ENCODE measurements at places on chromosomes 4 and X.

GRCh38 chr4:153113061-153113837 is 91.0 kb upstream of the TRIM2 start:
- no peaks in the 10 kb centered on the region for H3K27me3 ChIP-seq
- H3K4me3 ChIP-seq: no peak overlapping the region
- no peaks in the 10 kb centered on the region for H3K36me3 ChIP-seq
- H3K4me1 ChIP-seq: no peaks in the 10 kb centered on the region
- no peak for DNase-seq

DNA sequence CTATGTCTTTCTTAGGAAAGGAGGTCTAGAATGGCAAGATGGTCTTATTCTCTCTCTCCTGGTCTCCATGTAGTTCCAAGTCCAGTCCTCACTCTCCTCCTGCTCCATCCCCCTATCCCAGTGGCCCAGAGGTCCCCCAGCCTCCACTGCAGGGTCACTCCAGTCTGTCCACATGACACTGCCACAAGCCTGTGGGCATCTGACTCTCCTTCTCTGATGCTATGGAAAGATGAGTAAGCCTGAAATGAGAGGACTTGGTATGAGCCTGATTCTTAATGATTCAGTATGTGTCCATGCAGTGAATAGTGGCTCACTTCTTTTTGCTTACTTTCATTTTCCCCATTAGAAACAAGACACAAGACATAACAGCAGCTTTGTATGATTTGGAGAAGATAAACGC is 516.8 kb upstream of the ADGRL3 start:
- DNase-seq: no peak
- no peak overlapping the region for H3K27ac ChIP-seq
- H3K4me3 ChIP-seq: no peak overlapping the region
- no peaks in the 10 kb centered on the region for H3K27me3 ChIP-seq
- H3K36me3 ChIP-seq: no peaks in the 10 kb centered on the region
- H3K4me1 ChIP-seq: no peaks in the 10 kb centered on the region

- H3K4me1 ChIP-seq: no peaks in the 10 kb centered on the region
- H3K27ac ChIP-seq: no peak overlapping the region
- H3K36me3 ChIP-seq: no peaks in the 10 kb centered on the region
- DNase-seq: no peak
- H3K27me3 ChIP-seq: no peaks in the 10 kb centered on the region
These were observed 52.1 kb downstream of the CFAP299 start for GRCh38 chr4:80387390-80388283.

DNA sequence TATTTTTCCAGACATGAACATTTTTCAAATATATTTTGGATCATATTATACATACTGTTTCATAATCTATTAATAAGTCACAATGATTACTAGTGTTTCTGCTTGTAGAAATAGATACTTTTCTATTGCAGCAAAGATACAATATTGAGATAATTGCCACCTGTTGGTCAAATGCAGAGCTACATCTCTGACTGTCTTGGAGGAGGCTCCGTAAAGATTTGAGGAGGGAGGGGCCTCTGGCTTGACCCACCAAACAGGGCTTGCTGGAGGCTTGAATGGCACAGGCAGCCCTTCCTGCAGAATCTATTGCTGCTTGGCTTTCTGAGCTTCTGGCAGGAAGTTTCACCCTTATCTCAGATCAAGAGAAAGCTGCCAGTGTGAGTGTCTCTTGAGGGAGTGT is 99.3 kb upstream of the ARMCX2 start:
- DNase-seq: peak; percentile 33
- H3K4me3 ChIP-seq: no peak overlapping the region
- H3K27ac ChIP-seq: no peak overlapping the region
- no peaks in the 10 kb centered on the region for H3K27me3 ChIP-seq
- no peaks in the 10 kb centered on the region for H3K4me1 ChIP-seq

GRCh38 chr4:111546881-111547280 is 598.4 kb upstream of the FAM241A start:
- no peaks in the 10 kb centered on the region for H3K36me3 ChIP-seq
- no peak overlapping the region for H3K4me3 ChIP-seq
- DNase-seq: no peak
- no peak overlapping the region for H3K27ac ChIP-seq
- no peaks in the 10 kb centered on the region for H3K4me1 ChIP-seq

DNA sequence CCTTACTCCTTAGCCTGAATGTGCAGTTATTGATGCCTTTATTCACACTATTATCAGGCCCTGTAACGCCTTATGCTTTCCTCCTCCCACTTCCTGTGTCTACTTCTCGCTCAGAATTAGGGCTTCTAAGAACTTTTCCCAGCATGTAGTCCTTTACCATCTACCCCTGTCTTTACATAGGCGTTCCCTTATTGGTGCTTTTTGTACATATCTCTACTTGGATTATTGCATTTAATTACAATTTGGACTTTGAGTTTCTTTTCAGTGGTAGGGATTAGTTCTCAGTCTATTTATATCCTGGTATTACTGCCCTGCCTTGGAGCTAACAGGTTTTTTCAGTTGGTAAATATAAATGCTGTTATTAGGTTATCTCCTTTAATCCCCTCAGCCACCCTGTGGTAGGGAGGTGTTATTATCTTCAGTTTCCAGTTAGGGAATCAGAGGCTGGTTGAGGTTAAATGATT is 84.0 kb downstream of the RBPJ start:
- DNase-seq: no peak
- peaks cover 1% of the 10 kb centered on the region for H3K4me1 ChIP-seq
- no peaks in the 10 kb centered on the region for H3K27me3 ChIP-seq
- no peak overlapping the region for H3K4me3 ChIP-seq
- H3K27ac ChIP-seq: no peak overlapping the region

DNA sequence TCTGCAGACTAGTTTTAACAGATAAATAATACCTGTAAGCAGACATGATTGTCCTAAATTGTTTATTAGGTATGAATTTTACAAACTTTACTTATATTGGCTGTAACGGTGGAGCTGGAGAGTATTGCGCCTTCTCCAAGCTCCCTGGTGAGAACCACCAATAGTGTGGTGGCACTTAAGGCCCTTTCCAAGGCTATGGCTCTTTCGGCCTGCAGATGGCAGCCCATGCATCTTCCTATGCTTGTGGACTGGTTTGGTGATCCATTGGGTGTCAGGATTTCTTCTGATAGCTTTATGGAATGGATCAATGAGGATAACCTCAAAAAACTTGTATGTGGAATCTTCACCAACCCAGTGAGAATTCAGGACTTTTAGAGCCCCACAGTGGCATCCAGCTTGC is 7.8 kb downstream of the LARP1B start:
- no peaks in the 10 kb centered on the region for H3K4me1 ChIP-seq
- H3K27me3 ChIP-seq: no peaks in the 10 kb centered on the region
- H3K4me3 ChIP-seq: no peak overlapping the region

GRCh38 chr4:80161413-80162058 is 35.8 kb upstream of the PRDM8 start:
- no peak overlapping the region for H3K27ac ChIP-seq
- H3K4me3 ChIP-seq: no peak overlapping the region
- no peaks in the 10 kb centered on the region for H3K4me1 ChIP-seq
- DNase-seq: no peak
- H3K36me3 ChIP-seq: no peaks in the 10 kb centered on the region

GRCh38 chr4:23035521-23036056 is 342.9 kb downstream of the GBA3 start:
- H3K27me3 ChIP-seq: no peaks in the 10 kb centered on the region
- H3K4me3 ChIP-seq: no peak overlapping the region
- no peak overlapping the region for H3K27ac ChIP-seq
- H3K36me3 ChIP-seq: no peaks in the 10 kb centered on the region
- no peak for DNase-seq
